ENCODE measurements at places on chromosomes 5 and 9.

DNA sequence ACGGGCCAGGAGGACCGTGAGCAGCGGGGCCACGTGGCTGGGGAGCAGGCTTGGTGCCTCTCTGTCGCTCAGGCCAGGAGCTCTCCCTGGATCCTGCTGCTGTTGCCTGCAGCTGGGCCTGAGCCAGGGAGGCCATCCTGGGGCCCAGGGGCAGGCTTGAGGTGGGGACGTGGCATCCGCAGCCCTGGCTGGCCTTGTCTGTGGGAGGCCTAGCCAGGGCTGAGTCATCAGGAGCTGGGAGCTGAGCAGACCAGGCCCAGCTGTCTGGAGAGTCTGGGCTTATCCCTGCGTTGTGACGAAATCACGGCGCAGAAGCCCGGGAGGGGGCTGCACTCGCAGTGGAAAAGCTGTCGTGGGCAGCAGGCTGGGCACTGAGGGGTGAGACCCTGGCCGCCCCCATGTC, 138.8 kb upstream of the COL5A1 start:
- peak; percentile 95 for DNase-seq

GRCh38 chr5:168328814-168329213, 37.4 kb downstream of the WWC1 start:
- no peak for DNase-seq

DNA sequence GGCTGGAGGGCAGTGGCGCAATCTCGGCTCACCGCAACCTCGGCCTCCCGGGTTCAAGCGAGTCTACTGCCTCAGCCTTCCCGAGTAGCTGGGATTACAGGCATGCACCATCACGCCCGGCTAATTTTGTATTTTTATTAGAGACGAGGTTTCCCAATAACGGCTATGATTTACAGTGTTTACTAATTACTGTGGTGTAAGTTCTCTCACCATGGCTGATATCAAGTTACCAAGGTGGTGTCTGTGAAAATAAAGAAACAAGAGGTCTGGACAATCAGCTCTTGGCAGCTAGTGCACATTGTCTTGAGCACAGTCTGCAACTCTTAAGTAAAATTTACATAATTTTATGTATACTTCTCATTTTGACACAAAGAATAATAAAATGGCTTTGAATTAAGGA, 385.5 kb upstream of the COX7C start:
- DNase-seq = no peak

DNA sequence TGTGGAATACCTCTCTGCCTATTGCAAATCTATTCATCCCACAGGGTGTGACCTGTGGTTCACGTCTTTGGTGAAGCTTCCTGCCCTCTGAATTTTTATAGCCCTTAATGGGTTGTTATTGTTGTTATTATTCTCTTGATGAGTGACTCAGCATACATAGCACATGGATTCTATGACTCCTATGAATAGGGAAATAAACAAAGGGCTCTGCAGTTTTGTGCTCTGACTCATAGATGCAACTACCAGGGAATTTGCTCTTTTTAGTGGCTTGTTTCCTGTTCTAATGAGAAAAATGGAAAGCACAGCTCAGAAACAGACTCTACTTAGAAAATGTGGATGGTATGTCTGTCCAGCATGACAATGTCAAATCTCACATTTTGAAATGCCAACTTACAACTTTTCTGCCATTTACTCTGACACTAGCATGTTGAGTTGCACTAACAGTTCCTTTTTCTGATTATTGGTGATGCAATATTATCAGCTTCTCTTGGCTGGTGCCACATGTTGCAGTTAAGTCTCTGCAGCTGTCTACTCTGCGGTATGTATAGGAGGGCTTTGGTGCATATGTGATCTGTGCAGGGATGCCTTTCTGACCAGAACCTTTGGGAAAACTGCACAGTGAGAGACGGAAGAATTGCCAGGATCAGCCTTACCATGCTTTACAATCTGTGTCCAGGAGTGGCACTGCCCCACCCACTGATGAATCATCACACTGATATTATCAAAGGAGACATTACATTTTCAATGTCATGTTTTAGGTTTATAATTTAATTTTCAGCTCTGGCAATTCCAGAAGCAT, 996.4 kb upstream of the WWC1 start:
- DNase-seq = peak; percentile 87

DNA sequence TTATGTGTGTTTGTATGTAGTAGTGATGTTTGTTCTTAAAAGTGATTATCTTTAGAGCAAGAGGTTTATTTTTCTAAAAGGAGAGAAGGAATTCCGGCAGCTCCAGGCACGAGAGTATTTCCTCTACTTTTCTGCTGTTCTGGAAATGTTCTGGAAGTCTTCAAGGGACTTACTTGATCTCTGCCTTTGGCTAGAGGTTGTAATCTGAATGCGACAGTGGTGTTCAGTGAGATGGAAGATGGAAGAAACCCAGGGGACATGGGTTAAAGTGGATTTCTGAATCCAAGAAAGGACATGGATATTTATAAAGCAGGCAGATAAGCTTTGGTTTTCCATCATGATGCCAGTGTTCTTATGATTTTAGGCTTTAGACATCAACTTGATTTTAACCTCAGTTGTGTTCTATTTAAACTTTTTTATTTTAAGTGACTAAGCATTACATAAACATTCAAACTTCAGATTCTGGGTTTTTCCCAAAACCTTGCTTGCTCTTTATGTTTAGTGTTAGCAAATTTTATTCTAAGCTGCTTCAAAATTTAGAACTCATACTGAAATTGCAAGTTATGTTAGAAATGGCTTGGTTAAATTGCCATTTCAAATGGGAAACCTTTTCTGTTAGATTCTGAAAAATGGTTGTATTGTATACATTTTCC, 3.6 kb downstream of the GPR21 start:
- DNase-seq = no peak

DNA sequence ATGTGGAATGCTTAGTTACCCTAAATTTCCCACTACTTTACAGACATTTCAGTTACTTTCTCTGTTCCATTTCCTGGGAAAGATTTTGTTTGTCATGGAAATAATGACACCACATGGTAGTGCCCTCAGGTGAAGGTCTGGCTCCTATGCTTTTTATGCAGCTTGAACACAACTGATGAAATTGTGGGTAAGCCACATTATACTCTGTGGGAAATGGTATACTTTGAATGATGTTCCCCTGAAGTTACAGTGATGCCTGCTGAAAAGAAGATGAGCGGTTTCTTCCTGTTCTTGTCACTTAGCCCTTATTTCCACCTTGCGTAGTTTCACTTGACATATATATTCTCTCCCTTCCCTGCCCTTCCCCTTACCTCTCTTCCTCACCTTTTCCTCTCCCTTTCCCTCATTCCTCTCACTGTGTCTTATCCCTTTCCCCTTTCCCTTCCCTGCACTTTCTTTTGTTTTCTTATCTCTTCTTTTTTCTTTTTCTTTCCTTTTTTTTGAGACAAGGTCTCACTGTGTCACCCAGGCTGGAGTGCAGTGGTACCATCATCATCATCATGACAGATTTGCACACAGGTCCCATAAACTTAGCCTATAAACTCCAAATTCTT, 280.8 kb upstream of the IL12B start:
- DNase-seq = no peak

GRCh38 chr9:18608371-18608770, 134.4 kb downstream of the ADAMTSL1 start:
- DNase-seq = no peak

DNA sequence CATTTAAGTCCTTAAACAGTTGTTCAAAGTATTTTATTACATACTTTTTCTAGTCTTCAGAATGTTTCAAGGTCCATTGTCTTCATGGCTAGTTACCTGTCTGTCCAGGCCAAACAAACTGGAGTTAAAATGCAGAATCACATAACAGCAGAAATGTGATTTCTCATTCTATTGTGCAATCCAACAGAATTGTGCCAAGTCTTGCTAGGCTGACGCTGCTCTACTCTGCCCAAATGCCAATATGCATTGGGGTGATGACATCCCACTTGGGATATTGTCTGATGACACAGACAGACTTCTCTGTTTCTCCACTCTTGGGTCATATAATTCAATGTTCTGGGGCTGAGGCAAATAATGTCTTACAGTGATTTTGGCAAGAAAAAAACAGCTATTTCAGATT, 5.2 kb upstream of the SLC22A5 start:
- peak; percentile 22 for DNase-seq

GRCh38 chr5:156182174-156182967, 144.6 kb upstream of the SGCD start:
- DNase-seq = no peak

GRCh38 chr5:146877783-146878475, 628 bp downstream of the PPP2R2B start:
- DNase-seq = no peak

DNA sequence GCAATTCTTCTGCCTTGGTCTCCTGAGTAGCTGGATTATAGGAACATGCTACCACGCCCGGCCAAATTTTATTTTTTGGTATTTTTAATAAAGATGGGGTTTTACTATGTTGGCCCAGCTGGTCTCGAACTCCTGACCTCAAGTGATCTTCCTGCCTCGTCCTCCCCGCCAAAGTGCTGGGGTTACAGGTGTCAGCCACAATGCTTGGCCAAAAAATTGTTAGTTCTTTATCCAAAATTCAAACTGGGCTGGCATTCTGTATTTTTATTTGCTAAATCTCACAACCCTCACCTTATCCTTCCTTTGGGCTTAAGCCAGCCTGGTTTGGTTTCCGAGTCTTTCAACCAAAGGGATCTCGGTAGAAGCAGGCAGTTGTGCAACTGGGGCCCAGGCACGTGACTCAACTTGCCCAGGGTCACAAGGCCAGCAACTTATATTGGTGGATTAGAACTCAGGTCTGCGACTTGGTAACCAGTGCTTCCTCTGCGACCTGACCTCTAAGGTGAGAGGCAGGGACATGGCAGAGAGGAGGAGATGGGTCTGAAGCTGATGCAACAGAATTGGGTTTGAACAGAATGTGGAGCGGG, 26.5 kb upstream of the BOD1 start:
- no peak for DNase-seq

- DNase-seq = no peak
Measured at GRCh38 chr5:107604146-107604910, 66.4 kb downstream of the EFNA5 start.

DNA sequence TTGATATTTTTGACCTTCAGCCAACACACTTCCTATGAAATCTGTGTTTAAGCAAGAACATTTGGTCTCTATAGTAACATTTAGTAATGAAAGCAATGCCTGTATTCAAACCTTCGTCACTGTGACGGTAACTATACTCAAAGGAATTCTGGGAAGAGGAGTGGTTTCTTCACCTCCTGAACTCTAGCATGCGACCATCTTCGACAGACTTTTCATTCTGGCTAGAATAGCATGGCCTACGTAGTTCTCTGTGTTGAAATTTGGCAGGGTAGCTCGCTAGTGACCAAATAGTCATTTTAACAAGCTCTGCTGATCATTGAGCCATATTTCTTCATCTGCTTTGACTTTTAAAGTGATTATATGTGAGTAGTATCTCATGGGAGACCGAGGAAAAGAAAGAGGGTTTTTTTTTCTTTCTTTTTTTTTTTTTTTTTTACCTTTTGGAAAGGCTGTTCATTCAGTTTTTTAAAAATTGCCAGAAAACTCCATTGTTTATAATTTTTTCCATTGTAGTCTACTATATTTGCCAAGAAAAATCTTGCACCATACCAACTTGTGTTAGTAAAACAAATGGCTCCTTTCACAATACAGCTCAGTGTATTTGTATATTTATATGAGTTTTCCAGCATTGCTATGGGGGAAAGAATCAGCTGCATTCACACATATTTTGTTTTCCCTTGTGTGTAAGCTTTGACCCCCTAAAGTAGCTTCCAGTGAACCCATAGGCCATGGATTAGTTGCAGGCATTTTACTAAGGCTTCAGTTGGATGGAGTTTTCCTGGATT, 166.8 kb downstream of the NNT start:
- peak; percentile 78 for DNase-seq

DNA sequence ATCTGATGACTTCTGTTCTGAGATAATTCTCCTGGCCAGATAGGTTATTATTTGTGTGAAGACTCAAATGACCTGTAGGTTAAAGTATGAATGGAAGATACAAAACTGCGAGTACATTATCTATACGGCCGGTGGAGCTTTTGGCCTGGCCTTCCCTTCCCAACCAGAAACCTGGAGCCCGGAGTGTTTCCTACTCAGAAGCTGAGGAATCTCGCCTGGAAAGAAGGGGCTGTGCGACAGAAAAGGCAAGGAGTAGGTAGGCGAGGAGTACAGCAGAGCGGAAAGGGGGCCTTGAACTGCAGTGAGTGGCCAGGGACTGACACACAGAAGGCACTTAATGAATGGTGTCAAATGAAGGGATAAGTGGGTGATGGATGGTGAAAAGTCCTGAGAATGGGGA, 34.6 kb downstream of the ANGPTL2 start:
- DNase-seq = no peak

DNA sequence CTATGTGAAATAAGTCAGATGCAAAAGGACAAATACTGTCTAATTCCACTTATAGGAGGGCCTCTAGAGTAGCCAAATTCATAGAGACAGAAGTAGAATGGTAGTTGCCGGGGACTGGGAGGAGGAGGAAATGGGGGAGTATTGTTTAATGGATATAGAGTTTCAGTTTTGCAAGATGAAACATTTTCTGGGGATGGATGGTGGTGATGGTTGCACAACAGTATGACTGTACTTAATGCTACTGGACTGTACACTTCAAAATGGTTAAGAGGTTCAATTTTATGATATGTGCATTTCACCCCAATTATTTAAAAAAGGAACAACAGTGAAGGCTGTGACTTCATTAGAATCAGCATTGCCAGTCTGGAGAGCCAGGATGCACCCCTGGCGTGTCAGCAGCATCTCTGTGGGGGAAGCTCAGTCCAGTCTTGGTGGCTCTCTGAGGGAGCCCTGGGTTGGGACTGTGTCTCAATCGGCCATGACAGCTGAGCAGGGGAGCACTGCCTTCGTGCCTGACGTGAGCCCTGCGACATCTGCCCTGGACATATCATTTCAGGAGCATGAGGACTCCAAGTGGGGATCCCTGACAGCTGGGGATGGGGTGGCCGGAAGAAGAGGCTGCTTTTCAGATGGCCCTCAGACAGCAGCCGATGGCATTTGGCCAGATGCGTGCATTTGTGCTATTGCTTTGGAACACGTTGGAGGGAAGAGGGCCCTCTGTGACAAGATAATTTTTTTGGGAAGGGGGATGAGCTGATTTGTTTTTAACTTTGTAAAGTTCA, 130.8 kb upstream of the STC2 start:
- DNase-seq = no peak

- DNase-seq = no peak
Measured at GRCh38 chr5:168779333-168779732, 200.2 kb upstream of the PANK3 start.

- DNase-seq = no peak
Measured at GRCh38 chr5:142680605-142681259, 5.2 kb downstream of the FGF1 start.

GRCh38 chr9:64015136-64015535, 1269.9 kb downstream of the FOXD4L5 start:
- no peak for DNase-seq

DNA sequence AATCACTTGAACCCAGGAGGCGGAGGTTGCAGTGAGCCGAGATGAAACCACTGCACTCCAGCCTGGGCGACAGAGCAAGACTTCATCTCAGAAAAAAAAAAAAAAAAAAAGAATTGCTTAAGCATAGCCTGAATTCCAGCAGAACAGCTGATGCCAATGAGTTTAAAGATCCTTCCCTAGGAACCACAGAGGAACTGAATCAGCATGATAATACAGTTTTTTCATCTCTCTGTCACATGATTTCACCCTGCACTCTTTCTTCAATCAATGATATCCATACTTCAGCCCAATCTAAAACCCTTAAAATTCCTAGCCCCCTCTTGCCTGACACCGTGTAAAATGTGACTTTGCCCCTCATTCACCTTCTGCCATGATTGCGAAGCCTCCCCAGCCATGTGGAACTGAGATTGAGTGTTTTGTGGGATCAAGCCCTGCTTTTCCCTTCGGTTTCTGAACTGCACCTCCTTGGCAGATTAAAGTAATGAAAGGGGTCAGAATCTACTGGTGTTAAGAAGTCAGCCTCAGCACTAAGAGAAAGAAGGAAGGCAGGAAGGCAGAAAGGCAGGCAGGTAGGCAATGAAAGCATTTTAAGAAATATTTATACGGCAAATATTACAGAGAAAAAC, 20.9 kb upstream of the DMXL1 start:
- no peak for DNase-seq

Data from fibroblast of skin of left quadriceps (primary cell).